GDM1 (cell line): ENCODE measurements at places on chromosomes 6 and 20.
A peak's percentile ranks its signal among the peaks of the same experiment; 100 is the strongest.

- no peak for DNase-seq
Measured at GRCh38 chr20:39289831-39290230, 327.7 kb downstream of the DHX35 start.

GRCh38 chr20:38133680-38134426 lies 31.2 kb downstream of the TGM2 start:
- no peak for DNase-seq

DNA sequence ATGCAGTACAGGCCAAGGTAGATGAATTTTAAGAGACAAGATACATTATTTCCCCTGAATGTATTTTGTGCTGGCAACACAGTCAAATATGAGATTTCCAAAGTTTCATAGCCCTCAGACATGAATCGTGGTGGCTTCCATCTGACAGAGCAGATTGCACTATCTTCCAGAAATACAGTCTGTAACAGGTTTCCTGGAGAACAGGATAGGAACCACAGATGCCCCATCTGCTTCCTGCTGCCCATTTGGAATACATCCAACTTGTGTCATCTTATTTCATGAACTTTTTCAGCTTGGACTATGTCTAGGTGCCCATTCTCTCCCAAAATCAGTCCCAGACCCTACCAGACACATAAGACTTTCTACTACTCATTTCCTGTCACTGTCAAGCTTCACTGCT lies 426.0 kb downstream of the KIF16B start:
- DNase-seq, result no peak

- DNase-seq, result no peak
Measured at GRCh38 chr6:28747631-28748157, 176.1 kb downstream of the TRIM27 start.

DNA sequence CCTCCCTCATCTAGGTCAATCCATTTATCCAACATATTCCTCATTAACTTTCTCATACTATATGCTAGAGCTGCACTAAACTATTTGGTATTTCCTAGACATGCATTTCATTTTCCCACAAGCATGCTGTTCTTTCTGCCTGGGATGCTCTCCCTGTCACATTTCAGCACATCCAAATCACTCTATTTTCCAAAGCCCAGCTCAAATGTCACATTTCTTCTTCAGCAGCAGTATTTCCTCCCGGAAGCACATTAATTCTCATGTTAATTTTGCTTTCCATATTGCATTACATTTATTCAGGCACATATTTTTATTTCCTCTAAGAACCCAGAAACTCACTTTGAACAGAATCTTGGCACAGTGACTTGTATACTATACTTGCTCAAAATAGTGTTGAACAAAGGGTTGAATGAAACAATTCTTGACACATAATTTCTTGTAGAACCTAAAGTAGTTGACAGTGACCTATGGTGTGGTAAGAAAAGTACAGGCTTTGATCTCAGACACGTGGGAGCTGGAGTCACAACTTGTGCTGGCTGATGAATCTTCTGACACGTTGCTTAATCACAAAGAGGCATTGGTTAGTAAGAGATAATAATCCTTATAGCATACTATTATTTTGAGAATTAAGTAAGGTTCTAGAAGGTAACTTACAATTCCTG lies 30.8 kb upstream of the CD2AP start:
- DNase-seq, result no peak

DNA sequence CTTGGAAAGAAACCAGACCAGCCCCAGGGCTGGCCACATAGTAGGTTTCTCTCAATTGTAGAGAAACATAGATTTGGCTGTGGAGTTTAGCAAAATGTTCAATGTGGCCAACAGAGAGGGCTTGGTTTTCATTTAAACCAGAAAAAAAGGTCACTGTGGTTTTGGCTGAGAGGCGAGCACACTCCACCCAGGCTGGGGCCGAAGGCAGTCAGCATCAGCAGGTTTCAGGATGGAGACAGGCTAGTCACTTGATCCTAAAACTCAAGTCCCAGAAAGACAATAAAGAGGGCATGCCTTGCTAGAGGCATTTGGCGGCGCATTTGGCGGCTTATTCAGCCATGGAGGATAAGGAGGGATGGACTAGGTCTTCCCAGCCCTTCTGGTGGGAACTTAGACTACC lies 73.1 kb downstream of the PRND start:
- no peak for DNase-seq

GRCh38 chr6:49565261-49565660 lies 14.8 kb downstream of the C6orf141 start:
- no peak for DNase-seq

DNA sequence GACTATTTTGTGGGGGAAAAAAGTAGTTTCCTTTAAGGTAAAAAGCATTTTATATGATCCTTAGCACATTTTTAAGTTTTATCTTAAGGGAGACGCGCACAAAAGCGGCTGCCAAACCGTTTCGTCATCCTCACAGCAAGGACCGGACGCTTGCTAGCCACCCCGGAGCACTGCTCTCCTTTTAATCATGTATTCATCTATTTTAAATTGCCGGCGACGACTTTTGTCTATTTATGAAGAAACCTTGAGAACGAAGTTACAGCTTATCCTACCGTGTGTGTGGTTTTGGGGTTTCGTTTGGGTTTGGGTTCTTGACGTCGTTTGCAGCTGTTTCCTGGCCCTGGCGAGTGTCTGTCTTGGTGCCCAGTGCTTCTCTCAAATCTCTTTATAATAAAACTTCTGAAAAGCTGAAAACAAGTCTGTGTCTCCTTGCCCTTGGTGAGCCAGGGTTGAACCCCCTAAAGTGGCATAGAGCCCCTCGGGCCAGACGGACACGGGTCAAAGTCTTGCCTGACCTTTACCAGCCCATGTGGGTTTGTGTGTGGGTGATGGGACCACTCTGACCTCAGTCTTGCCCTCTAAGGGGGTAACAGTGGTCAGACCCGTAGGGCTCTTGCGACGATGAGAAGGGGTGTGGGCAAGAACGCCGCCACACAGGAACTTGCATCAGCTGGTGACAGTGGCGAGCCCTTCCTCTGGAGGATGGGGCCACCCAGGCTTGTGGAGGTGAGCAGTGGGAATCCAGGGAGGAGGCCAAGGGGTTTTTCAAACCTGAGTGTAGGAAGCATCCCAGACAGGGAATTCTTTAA lies 117.6 kb downstream of the JPH2 start:
- DNase-seq, result no peak

- no peak for DNase-seq
Measured at GRCh38 chr6:133681891-133682290, 207.0 kb upstream of the TCF21 start.

GRCh38 chr6:53347921-53348370 lies 804 bp downstream of the ELOVL5 start:
- DNase-seq, result no peak

GRCh38 chr20:36871640-36872570 lies 4.0 kb upstream of the TLDC2 start:
- no peak for DNase-seq

GRCh38 chr6:170038251-170038650 lies 252.6 kb downstream of the DLL1 start:
- DNase-seq, result no peak

GRCh38 chr6:119856136-119856535 lies 506.6 kb upstream of the MAN1A1 start:
- no peak for DNase-seq

DNA sequence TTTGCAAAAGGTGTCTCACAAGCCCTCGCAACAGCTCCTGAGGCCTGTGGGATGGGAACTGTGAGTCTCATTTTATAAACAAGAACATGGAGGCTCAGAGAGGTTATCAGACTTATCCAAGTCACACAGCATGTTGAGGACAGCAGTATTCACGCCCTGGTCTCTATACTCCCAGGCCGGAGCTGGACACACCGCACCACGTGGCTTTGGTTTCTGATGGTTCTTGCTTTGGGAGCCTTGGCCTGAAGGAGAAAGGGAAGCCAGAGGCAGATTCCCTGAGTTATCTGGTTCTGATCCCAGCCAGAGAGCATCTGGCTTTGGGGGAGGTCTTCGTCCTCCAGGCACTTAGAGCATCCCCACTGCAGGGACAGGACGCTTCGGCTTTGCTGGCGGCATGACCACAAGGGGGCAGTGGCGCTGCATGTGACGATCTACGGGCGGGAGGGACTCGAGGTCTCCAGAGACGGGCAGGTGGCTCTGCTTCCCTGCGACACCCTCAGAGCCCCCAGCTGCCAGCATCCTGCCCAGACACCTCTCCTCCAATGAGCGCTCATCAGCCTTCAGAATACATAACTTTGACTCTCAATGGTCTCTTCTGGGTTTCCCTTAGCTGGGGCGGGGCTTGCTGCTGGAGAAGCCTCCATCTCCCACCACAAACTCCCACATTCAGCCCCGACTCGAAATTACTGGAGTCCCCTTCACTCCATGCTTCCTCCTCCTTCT lies 51.4 kb upstream of the SAYSD1 start:
- peak; percentile 76 for DNase-seq

GRCh38 chr6:154606457-154606856 lies 96.0 kb upstream of the CNKSR3 start:
- DNase-seq, result no peak

GRCh38 chr6:12083302-12083701 lies 71.2 kb downstream of the HIVEP1 start:
- no peak for DNase-seq

DNA sequence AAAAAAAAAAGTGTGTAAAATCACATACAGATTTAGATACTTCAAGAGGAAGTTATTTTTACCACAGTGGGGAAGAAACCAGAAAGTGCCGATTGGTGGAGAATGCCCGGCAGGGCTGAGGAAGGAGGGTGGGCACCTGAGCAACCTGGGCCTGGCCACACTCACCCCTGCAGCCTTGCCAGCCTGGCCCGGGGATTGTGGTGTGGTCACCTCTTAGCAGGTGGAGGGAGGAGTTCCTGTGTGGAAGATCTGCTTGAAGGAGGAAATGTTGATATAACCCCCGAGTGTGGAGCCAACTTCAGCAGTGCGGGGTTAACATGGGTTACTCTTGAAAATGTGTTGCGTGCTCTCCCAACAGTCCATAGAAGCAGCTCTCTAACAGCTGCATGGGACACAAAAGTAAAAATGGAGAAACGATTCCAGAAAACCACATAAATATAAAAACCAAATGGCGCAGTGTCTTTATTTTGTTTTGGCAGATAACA lies 14.7 kb downstream of the UST start:
- peak; percentile 11 for DNase-seq

DNA sequence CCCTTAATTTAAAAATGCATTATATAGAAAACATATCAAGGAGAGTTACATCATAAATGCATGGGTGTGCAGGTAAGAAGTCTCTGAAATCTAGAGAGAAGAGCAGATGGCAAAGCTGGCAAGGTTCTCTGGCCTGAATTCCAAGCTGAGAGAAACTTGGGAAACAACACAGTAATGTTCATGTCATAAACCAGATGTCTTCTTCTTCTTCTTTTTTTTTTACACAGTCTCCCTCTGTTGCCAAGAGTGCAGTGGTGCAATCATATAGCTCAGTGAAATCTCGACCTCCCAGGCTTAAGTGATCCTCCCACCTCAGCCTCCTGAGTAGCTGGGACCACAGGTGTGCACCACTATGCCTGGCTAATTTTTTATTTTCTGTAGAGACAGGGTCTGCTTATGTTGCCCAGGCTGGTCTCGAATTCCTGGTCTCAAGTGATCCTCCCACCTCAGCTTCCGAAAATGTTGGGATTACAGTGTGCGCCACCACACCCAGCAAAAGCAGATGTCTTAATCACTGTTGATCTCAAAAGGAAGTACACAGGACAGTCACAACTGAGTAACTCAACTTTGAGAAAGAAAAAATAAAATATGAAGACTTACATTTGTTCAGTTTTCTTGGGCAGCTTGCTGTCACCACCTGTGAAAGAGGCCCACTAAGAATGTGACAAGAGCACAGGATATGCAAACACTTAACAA lies 77.3 kb downstream of the DNAAF9 start:
- DNase-seq, result no peak

DNA sequence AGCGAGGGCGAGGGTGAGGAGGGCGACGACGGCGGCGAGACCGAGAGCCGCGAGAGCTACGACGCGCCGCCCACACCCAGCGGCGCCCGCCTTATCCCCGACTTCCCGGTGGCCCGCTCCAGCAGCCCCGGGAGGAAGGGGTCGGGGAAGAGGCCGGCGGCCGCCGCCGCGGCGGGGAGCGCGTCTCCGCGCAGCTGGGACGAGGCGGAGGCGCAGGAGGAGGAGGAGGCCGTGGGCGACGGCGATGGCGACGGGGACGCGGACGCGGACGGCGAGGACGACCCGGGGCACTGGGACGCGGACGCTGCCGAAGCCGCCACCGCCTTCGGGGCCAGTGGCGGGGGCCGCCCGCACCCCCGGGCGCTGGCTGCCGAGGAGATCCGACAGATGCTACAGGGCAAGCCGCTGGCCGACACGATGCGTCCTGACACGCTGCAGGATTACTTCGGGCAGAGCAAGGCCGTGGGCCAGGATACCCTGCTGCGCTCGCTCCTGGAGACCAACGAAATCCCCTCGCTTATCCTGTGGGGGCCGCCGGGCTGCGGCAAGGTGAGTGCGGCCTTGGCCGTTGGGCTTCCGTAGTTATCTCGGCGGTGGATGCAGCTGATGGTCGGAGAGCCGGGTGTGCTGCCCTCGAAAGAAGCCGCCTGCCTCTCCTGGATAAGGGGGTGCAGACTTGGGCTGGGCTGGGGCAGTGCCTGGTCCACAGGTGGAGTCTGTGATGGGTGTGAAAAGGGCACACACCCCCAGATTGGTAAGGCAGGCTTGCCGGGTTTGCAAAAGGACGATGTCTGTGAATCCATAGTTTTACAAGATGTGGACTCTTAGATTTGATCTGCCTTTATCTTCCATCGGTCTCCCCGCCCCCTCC lies 938 bp downstream of the WRNIP1 start:
- no peak for DNase-seq

DNA sequence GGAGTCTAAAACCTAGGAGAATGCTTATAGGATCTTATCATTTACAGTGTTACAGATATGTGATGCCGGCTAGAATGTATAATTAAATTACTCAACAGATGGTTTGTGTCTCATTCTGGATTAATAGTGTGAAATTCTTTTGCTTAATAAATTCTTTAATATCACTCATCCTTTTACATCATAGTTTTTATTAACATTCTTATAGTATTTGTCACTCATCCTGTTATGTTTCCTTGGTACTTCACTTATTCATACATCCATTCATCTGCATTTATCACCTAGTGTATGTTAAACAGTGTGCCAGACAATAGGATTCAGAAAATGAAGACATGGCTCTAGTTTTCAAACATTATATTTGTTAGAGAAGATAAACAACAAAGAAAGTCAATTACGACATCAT lies 468.7 kb downstream of the FRK start:
- no peak for DNase-seq

DNA sequence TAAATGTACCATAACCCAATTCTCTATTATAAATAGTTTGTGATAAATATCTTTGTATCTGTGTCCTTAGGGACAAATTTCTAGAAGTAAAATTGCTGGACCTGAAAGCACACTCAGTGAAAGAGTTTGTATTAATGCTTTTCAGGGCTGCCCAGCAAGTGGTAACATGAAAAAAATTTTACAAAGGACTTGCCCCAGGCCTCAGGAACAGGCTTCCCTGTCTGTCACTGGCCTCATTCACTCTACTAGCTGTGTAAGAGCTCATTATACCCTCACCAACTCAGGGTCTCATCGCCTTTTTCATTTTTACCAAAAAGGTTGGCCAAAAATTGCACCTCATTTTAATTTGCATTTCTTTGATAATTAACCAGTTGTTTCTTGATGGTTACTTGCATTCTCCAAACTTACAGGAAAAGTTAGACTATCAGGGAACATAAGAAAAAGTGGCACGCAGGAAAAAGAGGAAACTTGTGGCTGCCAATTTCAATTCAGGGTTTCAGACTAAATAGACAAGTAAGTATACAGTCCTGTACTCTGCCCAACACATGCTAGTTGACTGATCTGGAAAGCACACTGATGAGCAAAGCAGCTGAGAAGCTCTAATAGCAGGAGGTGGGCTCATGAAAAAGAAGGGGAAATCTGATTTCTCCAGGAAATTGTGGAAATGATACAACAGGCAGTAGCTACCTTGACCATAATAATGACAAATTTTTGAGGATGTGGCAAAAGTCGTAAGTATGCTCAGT lies 161.5 kb downstream of the KIF6 start:
- DNase-seq, result no peak
